Right ventricle myocardium inferior (tissue), 1 donor: ENCODE measurements at places on chromosomes 4 and X. TPM values are rescaled to one million over a fixed set of nuclear protein-coding genes. Genes with fewer than 3 reads are reported as not detected.

GRCh38 chrX:44637282-44637681, 94.6 kb upstream of the FUNDC1 start:
- DNase-seq, result no peak

LRP2BP gene
- 2.4 TPM for total RNA-seq

FRMD7 gene
- total RNA-seq, result not detected

DNA sequence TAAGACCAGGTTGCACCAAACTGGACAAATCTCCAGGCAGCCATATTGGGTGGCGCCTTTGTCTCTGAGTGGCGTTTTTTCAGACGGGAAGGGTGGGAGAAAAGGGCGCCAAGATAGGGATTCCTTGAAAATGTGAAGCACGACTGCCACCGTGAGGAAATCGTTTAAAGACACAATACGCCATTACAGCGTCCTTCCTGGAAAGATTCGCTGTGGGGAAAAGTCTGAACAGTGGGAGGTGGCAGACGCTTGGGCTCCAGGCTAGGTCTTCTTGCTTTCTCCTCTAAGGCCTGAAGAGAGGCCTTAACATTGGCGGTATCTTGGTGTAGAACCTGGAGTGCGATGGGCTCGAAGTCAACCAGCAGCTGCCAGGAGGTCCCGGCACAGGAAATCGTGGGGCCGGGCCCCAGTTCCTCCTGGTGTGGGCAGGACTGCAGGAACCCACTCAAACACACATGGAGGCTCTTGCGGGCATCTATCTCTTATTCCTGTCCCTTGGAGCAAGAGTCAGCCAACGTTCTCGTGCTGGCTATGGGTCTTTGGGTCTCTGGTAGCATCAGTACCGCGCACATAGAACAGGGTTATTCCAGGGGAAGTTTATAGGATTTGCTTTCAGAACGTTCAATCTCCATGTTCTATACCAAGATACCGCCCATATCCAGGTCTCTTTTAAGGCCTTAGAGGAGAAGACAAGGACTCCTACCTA, 208.8 kb downstream of the OR13H1 start:
- no peak for DNase-seq

MAGEB10 gene
- not detected for total RNA-seq

DNA sequence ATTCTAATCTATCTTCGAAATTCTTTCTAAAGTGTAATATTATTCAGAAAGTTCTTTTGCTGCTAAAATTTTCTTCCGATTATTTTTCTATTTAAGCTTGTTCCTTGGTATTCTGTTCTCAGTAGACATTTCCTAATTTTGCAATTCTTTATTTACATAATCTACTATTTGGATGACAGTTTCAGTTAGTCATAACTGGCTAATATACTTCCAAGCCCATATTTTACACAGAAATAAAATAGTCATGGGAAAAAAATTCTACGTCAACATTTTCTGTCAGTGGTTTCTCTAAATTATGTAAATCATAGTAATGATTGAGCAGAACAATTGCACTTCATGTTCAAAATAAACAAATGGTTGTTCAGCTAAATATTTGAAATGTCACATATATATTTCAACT, 178.0 kb upstream of the ANKRD50 start:
- DNase-seq, result no peak

GRCh38 chrX:1384658-1385252, 7.2 kb downstream of the SLC25A6 start:
- no peak for DNase-seq

CCDC158 gene
- total RNA-seq, result 0.16 TPM

DNA sequence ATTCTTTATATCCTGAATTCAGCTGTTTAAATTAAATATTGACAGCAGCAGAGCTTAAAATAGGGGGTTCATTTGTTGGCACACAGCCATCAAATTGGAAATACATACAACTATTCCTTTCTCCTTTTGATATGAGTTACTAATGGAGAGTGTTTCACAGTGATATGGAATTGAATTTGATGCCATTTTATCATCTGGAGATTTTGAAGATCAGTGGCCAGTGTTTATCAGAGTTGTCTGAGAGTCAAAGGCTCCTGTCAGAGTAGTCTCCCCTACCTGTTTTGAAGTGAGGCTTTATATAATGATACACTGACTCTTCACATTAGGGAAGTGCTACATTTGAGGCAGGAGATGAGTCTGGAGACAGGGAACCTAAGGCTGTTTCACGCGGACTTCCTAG, 1286.3 kb downstream of the TECRL start:
- no peak for DNase-seq

GRCh38 chrX:133655275-133656265, 240.3 kb upstream of the GPC4 start:
- no peak for DNase-seq

DNA sequence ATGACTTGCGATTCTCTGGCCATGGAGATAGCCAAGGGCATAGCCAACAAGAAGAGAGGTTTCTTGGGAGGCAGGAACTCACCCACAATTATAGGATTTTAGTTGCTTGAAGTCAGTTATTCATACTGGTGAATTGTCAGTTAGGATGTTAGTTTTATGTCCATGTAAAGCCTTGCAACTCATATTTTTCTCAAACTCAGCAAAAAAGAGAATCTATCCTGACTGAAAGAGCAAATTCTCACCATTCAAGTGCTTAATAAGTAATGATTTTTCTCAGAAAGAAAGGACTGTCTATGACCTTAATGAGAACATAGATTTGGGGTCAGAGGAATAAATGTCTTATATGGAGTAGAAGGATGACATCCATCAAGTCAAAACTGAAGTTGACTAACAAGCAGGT, 934.5 kb downstream of the STPG2 start:
- no peak for DNase-seq

DNA sequence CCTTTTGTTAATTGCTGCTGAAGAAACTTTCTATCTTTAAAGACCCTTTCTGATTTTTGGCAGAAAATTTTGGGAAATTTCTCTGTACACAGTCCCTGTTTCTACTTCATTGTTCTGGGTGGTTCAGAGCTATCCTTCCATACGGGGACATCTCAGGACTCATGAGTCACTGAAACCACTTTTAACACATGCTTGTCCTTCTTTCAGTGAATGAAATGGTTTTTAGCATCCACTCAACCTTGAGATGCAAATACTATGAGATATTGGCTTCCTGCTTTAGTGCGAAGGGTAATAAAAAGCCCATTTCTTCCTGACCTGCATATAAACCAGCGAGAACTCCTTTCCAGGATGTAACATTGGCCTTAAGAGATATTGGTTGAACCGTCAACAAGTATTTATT, 158.0 kb downstream of the REPS2 start:
- no peak for DNase-seq

GRCh38 chr4:126568652-126569570, 1063.8 kb upstream of the INTU start:
- DNase-seq, result no peak
